Central memory CD8-positive, alpha-beta T cell (primary cell): ENCODE measurements at places on chromosomes 11 and 22.

DNA sequence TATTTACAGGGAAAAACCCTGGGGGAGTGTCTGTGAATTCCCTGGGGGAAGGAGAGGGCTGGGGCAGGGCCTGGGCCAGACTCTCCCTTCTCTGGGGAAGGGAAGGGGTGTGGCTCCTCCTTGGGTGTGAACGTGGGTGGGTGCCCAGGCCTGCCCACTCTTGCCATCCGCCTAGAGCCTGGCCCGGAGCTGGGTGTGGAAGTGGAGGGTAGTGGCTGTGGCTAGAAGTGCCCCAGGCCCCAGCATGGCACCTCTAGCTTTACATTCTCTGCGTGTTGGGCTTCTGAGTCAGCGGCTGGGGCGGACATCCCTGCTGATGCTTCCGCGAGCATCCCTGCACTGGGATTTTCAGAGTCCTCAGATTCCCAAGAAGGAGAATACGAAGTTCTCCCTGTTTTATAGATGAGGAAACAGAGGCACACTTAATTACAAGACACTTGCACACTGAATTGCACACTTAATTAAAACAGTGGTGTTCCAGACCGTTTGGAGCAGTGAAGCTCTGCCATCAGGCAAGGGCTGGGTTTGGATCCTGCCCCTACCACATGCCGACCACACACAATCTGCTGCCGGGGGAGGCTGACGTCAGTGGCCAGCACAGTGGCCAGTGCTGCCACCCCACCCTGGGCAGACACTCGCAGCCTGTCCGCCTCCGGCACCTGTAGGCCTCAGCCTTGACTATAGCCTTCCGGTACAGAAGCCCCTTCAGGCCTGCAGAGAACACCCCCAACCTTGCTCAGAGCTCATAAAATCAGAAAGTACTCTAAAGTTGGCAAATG lies 7.6 kb downstream of the BAD start:
- DNase-seq, result no peak

DNA sequence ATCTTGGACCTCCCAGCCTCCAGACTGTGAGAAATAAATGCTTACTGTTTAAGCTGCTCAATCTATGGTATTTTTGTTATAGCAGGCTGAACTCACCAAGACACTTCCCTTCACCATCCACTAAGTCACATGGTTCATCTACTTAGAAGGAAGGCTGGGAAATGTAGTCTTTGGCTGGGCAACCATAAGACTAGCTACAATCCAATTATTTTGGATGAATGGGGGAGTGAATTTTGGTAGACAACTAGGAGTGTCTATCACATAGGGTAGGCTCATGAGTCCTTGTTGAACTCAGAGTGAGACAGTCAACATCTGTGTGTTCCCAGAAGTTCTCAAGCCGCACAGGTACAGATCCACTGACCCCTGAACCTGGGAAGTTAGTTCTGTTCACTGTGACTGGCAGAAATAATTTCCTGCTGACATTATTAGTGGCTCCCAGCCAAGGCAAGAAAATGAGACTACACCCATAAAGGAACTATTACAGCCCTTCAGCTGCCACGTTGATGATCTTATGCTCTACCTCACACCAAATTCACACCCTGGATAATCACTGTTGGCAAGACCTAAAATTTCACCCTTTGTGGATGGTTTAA lies 3.1 kb upstream of the SLC35C1 start:
- no peak for DNase-seq

- DNase-seq, result no peak
Observed at GRCh38 chr22:17063411-17064106, 21.2 kb upstream of the IL17RA start.

DNA sequence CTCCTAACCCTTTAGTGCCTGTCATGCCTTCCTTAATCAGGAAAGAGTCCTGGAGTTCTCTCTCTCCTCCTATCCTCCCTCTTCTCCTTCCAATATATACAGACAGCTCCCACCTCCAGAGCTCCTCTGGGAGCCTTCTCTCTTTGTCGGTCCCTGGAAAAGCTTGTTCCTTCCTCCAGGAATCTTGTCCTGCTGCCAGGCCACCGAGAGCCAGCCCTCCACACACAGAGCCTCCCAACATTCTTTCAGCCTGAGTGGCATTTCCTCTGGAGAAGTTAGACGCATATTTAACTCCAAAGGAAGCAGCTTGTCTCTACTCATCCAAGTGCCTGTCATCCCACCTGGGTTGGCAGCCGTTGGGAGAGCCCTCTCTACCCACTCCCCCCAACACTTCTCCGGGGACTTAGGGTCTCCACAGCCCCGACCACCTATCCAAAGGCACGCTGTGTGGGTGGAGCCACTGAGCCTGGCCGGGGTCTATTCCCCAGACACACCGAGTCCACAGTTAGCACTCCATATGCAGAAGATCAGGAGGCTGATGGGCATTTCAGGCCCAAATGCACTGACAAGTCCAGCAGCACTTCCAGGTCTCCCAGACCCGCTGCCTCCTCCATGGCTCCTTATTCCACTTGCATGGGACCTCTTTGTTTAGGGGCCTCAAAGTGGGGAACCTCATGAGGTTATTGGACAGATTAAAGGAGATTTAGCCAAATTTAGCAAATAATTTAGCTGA lies 31.1 kb downstream of the DKK3 start:
- no peak for DNase-seq

- no peak for DNase-seq
Observed at GRCh38 chr22:46697811-46698515, 40.1 kb downstream of the CERK start.

DNA sequence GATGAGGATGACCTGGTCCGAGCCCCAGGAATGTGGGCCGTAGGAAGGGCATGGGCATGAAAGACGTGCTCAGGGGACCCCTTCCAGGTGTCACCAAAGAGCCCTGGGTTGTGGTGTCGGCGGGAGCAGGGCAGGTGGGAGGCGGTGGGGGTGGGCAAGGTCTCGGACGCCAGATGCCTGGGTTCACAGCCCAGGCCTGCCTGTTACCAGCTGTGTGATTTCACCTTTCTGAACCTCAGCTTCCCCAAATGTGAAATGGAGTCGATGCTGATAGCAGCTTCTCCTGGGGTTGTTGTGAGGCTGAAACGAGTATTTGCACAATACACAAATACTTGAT lies 42.9 kb upstream of the MYEOV start:
- DNase-seq, result no peak

DNA sequence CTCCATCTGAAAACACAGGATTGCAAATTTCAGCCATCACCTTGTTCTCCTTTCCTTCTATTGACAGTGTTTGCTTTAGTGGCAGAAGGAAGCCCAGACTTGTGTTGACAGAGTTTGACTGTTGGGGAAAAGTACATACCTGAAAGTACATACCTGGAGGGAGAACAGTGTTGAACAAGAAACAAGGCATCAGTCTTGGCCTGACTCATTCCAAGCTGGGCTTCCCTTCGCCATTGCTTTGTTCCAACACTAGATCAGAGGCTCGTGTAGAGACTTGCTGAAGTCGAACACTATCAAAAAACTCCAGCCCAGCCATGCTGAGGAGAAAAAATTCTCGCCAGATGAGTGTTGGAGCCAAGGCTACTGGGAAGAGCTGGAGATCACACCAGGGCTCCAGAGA lies 133.4 kb downstream of the BBOX1 start:
- DNase-seq, result no peak

GRCh38 chr11:69545976-69546617 lies 64.6 kb downstream of the LINC01488 start:
- no peak for DNase-seq

DNA sequence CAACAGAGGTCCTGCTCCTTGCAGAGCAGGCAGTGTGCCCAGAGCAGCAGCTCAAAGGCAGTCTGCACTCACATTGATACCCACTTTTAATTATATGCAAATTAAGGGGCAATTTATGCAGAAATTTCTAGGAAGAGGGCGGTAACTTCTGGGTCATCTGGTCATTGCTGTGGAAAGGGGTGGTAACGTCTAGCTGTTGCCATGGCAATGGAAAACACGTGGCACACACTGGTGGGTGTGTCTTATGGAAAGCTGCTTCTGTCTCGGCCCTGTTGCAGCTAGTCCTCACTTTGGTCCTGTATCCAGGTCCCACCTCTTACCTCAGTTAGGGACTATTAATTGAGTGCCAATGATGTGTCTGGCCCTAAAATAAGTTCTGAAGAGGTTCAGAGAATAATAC lies 36.8 kb downstream of the BARX2 start:
- no peak for DNase-seq

DNA sequence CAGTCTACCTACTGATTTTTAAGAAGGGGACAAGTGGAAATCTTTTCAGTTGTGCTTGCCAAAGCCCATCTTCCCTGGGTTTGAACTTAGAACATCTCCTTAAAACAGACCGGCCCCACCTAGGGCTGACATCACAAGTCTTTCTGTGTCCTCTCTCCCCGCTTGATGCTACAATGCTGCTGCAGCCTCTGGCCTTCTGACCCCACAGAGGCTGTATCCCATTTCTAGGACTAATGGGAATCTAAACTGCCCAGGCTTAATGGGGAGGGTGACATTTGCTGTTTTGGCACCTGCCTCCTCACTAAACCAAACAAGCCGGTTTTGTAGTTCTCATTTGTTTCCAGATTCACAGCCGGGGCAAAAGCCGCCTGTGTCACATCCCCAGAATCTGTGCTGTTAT lies 121.3 kb upstream of the CADM1 start:
- no peak for DNase-seq

DNA sequence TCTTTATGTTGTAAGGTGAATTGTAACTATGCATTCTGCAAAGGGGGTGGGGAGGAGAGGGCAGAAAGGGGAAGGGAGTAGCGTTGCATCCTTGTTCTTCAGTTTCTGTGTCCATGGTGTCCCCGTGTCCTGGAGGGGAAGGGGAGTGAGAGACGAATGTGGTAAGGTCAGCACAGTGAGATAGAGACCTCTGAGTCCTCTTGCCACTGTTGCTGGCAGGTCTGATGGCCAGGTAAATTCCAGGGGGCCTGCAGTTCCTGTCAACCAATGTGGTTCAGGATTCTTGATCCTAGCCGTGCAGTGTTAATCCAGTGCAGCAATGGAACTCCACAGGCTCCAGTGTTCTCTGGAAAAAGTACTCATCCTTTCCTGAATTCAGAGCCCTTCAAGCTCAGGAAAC lies 14.6 kb upstream of the ADSL start:
- no peak for DNase-seq
